Stimulated activated CD4-positive, alpha-beta T cell treated with anti-CD3 and anti-CD28 coated beads, TNF-alpha, amount 100 ng/mL, for 4 hours (primary cell): ENCODE measurements at places on chromosomes 16 and 17.
A peak's percentile ranks its signal among the peaks of the same experiment; 100 is the strongest.

- DNase-seq, result no peak
Measured at GRCh38 chr17:69111794-69112193, 29.9 kb downstream of the ABCA6 start.

DNA sequence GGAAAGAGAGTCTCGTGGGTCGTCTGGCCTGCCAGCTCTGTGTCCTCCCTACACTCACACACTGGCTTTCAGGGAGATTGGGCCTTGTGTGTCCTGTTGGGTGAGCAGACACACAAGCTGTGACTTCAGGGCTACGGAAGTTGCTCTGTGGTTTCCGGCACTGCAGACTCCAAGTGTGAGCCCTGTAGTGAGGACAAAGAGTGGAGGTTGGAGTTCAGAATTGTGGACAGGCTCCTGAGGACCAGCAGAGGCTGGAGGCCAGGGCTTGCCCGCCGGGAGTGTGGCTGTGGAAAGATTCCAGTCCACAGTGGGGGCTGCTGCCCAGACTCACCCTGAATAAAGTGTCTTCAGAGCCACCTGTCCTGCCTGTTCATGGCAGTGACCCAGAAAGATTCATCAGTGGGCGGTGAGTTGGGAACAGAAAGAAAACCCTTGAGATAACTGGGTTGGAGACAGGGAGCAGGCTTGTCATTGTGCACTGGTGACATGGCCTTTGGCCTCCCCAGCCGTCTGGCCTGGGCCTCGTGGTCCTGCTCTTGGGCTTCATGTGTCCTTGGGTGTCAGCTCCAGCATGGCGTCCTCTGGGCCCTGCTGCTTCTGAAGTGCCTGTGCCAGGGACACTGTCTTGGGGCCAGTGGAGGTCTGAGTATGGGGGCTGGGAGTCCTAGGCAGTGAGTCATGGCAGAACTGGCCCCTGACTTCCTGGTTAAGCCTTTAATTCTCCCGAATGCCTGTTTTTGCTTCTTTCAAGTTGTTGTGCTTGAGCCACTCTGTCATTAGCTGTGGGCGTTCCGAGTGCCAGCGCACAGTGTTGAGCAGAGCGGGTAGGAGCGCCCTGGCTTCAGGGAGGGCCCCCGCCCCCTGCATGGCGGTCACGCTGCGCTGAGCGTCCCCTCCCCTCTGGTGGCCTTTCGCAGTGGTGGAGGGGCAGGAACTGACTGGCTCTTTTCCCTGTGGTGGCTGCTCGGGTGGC lies 19.9 kb upstream of the ZNF750 start:
- DNase-seq, result no peak

- no peak for DNase-seq
Measured at GRCh38 chr16:81405702-81406113, 38.9 kb upstream of the CMIP start.

- DNase-seq, result no peak
Measured at GRCh38 chr16:89341697-89342694, 124.5 kb downstream of the ZNF778 start.

DNA sequence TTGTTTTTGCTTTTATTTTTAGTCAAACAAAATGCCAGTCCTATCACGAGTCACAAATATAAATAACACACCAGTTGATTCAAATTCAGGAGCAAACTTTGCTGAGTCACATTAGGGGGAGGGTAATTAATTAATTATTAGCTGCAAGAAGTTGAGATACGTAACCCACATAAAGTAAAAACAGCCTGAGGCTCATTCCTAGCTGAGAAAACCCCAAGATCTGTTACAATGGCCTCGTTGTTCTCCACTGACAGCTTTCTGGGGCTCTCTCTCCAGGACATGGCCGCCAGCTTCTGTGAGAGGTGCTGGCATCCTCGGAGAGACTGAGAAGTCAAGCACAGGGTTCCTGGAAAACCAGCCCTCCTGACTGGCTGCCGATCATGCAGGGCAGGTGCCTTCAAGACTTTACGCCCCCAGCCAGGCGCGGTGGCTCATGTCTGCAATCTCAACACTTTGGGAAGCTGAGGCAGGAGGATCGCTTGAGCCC lies 11.1 kb downstream of the RAB40B start:
- no peak for DNase-seq

DNA sequence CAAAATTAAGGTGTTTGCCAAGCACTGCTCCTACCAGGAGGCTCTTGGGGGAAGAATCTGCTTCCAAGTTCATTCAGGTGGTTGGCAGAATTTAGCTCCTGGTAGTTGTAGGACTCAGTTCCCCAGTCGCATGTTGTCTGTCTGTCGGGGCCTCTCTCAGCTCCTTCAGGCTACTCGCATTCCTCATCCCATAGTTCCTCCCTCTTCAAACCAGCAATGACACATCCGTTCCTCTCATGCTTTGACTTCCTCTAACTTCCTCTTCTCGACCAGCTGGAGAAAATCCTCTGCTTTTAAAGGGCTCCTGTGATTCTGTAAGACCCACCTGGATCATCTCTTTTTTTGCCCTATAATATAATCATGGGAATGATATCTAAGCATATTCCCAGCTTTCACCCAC lies 108.1 kb downstream of the PMP22 start:
- DNase-seq, result no peak

- DNase-seq, result no peak
Measured at GRCh38 chr17:14038206-14038605, 31.1 kb upstream of the COX10 start.

- DNase-seq, result no peak
Measured at GRCh38 chr17:3927628-3928340, 11.5 kb upstream of the P2RX1 start.

- no peak for DNase-seq
Measured at GRCh38 chr16:35559911-35560636, 2100.7 kb downstream of the TP53TG3F start.

- no peak for DNase-seq
Measured at GRCh38 chr16:14240219-14240843, 169.2 kb downstream of the MRTFB start.

GRCh38 chr16:65319621-65320231 lies 197.9 kb upstream of the CDH11 start:
- no peak for DNase-seq

DNA sequence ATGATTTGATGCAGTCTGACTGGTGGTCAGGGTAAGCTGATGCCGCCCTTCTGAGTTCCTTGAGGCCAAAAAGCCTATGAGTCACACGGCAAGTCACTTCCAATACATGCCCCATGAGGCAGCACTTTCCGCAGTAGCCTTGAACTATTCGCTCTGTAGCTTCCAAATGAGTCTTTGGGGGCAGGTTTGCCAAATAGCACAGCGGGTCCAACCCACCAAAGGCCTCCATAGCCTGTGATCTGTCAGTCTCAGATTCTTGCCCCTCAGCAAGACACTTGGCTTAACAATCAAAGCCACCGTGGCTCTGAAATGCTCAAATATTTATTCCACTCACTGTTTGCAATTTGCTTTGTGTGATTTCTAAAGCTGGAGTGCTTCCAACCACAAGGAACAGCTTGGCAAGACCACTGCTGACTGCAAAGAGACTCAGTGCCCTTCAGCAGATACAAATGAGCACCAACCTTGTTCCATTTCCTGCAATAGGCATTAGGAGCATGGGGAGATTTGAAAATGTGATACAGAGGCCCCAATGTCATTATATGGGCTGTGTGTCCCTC lies 45.4 kb downstream of the CLEC19A start:
- DNase-seq, result no peak

DNA sequence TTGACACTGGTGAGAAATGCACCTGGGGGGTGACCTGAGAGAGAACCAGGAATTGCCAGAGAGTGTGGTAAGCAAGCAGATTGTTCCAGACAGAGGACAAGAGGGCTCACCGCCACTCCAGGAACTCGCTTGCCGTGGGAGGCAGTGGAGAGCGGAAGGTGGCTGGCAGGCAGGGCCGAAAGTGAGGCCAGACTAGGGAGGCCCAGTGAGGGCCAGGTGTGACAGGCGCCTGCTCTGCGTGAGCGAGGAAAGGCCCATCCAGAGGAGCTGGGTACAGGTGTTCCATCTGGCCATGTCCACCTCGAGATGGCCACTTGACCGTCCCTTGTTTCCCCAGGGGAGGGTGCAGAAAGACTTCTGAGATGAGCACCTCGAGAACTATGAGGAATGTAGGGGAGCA lies 11.9 kb upstream of the MYO15B start:
- DNase-seq, result no peak

DNA sequence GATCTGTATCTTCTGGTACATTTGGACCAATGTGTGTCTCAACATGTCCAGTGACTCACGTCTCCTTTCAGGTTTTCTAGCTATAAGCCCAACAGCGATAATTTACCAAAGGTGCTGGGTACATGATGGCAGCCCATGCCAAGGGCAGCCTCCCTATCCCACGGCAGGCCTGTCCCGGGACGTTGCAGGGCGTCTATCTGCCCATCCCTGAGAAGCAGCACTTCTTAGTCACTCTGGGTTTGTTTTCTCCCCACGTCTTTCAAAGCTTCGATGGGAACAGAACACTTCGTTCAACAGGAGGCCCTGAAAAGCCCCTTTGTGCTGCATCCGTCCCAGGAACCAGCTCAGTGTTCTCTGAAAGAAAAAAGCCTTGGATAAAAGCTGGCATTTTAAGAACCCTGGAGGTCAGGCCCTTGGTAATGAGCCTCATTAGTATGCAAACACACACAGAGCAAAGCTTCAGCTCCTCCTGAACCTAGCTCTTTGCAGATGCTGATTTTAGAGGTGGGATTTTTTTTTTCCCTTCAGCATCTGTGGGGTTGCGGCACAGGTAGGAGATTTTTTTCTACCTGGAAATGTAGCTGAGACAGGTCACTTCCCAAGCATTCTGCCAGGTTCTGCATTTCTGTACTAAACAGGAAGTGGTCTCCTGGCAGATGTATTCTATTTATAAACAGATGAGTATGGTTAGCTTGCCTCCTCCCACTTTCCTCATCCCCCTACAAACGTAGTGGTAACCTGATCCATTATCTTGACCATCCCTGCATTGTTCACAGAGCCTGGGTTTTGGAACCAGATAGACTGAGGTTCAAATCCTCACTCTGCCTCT lies 17.5 kb upstream of the MT4 start:
- no peak for DNase-seq

GRCh38 chr16:5020551-5020950 lies 13.2 kb downstream of the NAGPA start:
- no peak for DNase-seq

DNA sequence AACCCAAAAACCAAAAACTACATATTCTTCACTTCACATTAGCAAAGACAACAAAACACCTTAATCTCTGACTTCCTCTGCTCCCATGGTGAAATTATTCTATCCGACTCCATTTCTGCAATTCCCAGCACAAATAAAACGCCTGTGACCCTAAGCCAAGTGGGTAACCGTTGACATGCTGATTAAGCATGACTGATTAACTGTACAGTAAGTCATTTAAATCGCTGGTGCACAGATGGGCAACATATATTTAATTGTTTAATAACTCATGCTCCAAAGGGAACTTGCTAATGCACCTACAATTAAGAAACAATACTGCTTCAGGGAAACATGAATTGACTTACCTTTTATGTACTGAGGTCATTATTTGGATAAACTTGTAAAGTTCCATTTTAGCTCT lies 436.7 kb downstream of the KIF2B start:
- no peak for DNase-seq

GRCh38 chr16:31267332-31268032 lies 7.7 kb downstream of the ITGAM start:
- no peak for DNase-seq

DNA sequence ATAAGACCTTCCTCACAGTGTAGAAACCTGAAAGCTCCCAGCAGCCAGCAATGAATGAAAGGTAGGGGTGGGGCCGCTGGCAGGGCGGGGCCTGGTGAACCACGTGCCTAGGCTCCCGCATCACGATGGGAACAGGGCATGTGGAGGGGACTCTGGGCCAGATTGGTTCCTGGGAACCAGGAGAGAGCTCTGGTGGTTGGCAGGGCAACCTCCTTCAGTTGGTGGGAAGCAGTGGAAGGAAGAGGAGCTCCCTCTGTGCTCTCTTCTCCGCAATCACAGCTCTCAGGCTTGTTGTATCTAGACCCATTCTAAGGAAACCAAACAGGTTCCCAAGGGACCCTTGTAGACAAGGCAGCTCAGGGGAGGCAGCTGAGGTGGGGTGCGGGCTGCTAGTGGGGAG lies 10.5 kb downstream of the GGA2 start:
- DNase-seq, result no peak

DNA sequence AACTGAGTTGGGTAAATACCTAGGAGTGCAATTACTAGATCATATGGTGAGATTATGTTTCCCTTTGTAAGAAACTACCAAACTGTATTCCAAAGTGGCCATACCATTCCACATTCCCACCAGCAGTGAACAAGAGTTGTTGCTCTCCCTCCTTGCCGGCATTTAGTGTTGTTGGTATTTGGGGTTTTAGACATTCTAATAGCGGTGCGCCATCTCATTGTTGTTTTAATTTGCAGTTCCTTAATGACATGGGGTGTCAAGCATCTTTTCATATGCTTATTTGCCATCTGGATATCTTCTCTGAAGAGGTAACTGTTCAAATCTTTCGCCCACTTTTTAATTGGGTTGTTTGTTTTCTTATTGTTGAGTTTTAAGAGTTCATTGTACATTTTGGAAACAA lies 164.2 kb upstream of the LHX1 start:
- DNase-seq, result no peak

- no peak for DNase-seq
Measured at GRCh38 chr17:34990921-34991365, 10.6 kb downstream of the LIG3 start.

- peak; percentile 87 for DNase-seq
Measured at GRCh38 chr17:80892019-80892855, 99.4 kb upstream of the CHMP6 start.

DNA sequence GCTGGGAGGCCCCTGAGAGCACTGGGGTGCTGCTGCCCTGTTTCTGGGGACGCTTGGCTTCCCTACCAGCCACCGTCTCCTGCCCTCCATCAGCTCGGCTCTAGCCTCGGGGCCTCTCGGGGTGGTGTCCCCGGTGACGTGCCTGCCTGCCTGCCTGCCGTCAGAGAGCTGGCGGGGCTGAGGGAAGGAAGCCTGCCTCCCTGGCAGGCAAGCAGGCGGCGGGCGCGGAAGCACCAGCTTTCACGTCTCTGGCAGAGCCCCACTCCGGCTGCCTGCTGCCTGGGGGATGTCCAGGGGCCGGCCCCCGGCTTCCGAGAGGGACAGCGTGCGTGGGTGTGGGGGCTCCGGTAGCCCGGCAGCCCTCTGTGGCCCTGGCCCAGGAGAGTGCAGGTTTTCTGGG lies 9.3 kb downstream of the CENPX start:
- no peak for DNase-seq

DNA sequence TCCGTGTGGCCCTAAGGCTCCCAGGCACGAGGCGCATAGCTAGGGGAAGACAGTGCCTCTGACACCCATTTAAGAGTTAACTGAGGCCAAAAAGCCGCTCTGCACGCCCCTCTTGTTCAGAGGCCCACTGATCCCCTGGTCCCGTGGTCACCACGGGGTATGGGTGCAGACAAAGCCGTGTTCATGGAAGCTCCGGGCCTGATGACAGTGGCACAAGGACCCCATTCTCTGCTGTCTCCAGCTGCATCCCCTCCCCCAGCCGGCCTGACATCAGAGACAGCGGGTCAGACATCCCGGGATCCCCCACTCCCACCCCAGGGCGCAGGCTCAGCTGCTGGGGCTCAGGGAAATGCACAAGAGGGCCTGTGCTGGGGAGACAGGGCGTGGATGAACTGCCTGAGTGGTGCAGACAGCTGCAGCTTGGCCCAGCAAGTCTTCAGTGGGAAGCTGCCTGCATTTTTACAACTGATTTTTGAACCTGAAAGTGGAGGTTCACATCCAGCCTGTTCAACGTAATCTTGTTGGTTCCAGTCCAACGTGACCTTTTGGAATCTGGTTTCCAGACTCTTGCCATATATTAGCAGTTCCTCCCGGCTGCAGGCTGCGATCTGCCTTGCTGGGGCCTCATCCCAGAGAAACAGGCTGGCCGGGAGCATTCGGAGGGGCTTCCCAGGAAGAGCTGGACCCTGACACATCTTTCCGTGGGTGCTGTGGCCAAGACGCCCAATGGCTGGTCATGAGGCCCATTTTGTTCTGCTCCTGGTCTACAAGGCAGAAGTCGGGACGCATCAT lies 9.7 kb upstream of the BAHCC1 start:
- no peak for DNase-seq
